Activated naive CD4-positive, alpha-beta T cell treated with Interleukin-2 at 50 U/mL for 16 hours (primary cell): ENCODE measurements at places on chromosomes 11 and 22.

- DNase-seq, result no peak
Observed at GRCh38 chr22:28146401-28147314, 227.6 kb upstream of the PITPNB start.

DNA sequence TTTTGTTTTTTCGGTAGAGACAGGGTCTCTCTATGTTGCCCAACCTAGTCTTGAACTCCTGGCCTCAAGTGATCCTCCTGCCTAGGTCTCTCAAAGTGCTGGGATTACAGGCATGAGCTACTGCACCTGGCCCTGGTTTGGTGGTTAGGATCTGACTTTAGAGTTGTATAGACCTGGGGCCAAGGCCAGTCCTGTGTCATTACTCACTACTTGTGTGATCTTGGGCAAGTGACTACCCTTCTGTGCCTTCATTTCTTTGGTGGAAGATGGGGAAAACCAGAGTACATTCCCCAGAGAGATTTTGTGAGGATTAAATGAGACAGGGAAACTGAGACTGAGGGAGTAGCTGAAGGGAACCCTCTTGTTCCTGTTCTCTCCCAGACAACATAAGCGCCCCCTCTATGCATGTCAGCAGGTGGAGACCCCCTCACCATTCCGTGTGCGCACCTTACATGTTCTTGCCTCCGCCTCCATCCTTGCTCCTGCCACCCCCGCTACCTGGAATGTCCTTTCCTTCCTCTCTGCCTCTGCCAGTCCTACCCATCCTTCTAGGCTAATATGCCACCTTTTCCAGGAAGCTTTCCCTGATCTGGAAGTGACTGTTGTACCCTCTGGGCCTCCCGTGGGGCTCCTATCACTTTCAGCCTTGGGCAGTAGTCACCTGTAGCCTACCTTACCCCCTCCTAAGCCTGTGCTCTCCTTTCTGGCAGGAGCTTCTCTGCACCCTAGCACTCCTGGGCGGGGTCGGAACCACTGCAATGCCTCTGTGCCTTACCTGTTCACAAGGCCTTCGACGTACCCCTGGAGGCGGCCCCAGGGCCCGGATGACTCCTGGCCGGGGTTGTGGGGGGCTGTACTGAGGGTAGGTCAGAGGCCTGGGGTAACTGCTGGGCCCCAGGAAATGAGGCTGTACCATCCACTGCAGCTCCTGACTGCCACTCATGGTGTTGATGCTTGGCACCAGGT lies 3.9 kb downstream of the FOSL1 start:
- DNase-seq, result no peak

- no peak for DNase-seq
Observed at GRCh38 chr11:69695581-69695980, 8.2 kb downstream of the FGF19 start.

DNA sequence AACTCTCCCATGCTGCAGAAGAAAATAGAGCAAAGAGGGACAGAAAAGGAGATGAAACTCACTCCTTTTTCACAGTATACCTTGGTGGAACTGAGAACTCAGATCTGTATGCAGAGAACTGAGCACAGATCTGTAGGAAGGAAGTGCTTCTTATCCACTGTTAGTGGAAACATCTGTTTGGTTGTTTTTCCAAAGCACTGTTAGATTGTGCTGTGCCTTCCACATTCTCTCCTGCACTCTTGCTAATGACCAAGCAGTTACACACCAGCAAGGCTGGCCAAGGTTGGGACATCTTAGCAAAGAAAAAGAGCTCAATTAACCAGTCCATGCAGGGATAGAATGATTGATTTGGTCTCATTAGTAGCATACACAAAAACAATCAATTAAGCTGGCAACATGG lies 20.1 kb upstream of the SIK2 start:
- no peak for DNase-seq

GRCh38 chr11:2366733-2367132 lies 10.4 kb upstream of the CD81 start:
- DNase-seq, result no peak

DNA sequence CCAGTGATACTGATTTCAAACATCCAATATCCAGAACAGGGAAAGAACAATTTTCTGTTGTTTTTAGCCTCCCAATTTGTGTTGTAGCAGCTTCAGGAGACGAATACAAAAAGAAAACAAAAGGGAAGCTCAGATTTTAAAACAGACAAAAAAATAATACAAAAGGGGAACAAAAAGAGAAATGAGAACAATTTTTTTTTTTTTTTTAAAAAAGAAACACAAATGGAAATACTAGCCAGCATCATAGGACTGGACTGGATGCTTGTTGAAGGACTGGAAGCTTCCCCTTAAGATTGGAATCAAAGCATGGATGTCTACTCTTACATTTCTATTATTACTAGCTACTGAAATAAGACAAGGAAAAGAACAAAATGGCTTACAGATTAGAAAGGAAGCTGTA lies 46.5 kb upstream of the SORL1 start:
- no peak for DNase-seq

DNA sequence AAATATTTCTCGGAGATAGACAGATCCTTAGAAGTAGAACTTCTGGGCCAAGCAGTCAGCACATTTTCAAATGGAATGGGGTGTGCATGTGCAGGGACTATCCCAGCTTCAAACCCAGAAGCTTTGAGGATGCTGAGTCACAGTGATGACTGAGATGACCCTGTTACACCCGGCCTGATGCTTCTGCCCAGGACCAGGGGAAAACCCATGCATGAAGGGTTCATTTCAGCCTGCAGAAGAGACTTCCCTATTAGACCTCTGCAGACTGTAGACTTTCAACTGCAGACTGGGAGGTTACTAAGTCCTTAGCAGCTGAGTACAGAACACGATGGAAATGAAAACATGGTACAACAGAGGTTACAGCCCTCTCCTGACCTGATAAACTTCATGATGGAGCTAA lies 3.6 kb upstream of the OR2AT4 start:
- DNase-seq, result peak; percentile 27

DNA sequence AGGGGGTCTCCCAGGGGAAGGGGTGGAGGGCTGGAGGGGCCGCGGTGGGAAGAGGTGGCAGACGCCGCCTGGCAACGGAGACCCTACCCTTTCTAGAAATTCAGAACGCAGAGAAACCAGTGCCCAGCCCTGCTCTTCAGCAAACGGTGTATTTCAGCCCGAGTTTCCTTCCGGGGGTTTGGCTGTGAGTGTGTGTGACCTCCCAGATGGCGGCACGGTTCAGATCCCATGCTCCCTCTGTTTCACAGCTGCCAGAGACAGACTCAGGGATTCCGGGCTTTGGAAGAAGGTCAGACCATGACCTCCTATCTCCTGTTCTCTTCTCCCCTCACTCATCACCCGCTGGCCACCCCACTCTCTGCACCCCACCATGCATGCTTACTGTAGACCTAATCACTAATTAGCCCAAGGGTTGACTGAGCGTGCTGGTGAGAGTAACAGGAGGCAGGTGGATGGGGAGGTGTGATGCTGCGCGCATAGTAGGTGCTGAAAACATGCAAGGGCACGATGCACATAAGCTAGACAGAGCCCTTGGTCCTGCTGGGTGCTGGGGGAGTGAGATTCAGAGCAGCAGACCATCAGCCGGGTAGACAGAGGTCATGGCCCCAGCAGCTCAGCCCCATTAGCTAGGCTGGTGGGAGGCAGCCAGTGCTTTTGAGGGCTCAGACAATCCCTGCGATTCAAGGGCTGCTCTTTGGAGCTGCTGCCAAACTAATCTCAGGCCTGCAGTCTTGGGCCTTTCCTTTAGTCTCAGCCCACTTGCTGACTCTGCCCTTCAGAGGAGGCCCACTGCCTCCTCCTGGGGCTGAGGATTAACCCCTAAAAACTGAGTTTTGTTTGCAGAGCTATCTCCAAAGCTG lies 256.5 kb upstream of the CADM1 start:
- DNase-seq, result no peak

GRCh38 chr11:94402355-94402754 lies 1.1 kb upstream of the GPR83 start:
- no peak for DNase-seq

- peak; percentile 4 for DNase-seq
Observed at GRCh38 chr11:86138958-86139357, 70.1 kb upstream of the PICALM start.

DNA sequence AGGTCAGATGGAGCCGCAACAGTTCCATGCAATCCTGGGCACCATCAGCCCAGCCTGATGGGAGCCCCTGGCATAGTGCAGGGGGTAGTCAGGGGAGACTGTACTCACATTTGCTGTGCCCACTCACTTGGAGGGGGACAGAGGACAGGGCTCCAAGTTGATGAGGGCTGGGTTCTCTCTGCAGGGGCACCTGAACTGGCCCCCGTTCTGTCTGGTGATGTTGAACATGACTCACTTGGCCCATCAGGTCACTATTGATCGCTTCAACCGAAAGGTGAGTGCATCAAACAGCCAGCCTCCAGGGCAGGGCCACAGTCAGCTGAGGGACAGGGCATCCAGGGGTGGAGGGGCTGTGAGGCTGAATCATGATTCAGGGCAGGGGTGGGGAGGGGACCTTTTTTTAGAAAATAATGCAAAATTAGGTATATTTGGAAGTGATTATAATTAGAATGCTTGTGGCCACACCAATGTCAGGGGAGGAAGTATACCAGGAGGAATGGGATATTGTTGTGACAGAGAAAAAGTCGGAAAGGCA lies 66.4 kb downstream of the OTOG start:
- DNase-seq, result no peak

DNA sequence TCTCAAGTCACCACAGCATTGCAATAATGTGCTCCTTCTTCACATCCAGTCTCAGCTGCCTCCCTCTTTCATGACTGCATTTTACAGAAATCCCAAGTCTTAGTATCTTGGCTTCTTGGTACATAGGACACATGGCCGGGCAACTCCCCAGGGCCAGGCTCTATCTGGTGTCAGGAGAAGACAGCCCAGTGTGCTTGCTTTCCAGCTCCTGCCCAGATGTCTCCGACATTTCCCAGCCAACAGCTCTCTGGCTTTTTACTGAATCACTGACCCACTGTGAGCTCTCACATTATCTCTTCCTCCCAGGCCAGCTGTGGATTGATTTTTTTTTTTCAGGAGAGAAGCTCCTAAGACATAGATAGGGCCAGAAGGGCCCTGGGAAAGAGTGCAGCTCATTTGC lies 346.0 kb upstream of the C11orf87 start:
- DNase-seq, result no peak

- no peak for DNase-seq
Observed at GRCh38 chr11:59221441-59221840, 8.7 kb upstream of the MPEG1 start.

GRCh38 chr11:92390783-92391182 lies 166.2 kb downstream of the FAT3 start:
- no peak for DNase-seq

GRCh38 chr11:79902493-79902892 lies 461.7 kb upstream of the TENM4 start:
- DNase-seq, result no peak

DNA sequence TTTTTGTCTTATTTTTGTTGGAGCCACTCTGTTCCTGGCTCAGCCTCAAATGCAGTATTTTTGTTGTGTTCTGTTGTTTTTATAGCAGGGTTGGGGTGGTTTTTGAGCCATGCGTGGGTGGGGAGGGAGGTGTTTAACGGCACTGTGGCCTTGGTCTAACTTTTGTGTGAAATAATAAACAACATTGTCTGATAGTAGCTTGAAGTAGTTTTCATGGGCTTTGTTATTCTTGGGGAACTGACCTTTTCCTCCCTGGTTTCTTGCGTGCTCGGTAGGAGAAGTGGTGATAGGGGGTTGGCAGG lies 6.0 kb upstream of the MCM5 start:
- no peak for DNase-seq

DNA sequence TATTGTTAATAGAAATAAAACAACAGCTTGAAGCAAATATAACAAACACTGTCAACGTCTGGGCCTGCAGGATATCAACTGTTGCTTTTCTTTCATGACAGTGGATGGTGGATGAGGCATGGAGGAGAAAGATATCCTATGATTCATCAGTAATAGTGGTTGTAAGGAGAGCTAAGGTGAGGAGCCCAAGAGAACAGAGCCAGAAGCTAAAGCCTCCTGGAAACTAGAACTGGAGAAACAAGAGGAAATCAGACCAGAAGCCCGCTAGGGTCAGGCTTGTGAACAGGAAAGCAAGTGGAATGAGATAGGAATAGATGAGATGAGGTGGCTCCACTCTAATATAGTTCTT lies 37.7 kb upstream of the MMP12 start:
- DNase-seq, result no peak

DNA sequence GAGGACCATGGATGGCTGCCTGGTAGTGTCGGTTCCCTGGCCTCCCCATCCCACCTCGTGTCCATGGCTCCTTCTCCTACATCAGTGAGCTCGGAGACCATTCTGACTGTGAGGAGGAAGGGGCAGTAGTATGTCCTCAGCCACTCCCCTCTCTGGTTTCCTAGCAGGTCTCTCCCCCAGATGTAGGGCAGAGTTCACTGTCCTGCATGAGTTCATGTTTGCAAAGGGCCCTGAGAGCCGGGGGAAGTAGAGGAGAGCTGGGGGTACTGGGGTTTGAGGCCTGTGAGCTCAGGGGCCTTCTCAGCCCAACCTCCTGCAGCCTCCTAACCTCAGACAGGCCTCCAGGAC lies 18.4 kb upstream of the ST3GAL4 start:
- no peak for DNase-seq

DNA sequence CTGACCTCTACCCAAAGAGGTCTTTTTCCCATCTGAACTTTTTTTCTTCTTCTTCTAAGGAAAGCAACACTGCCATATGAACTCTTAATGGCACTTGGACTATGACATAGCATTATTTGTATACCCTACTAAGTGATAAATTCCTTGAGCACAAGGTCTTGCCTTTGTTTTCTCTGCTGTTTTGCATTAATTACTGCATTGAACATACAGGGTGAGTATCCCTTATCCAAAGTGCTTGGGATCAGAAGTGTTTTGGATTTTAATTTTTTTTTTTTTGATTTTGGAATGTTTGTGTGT lies 48.8 kb downstream of the BID start:
- no peak for DNase-seq

DNA sequence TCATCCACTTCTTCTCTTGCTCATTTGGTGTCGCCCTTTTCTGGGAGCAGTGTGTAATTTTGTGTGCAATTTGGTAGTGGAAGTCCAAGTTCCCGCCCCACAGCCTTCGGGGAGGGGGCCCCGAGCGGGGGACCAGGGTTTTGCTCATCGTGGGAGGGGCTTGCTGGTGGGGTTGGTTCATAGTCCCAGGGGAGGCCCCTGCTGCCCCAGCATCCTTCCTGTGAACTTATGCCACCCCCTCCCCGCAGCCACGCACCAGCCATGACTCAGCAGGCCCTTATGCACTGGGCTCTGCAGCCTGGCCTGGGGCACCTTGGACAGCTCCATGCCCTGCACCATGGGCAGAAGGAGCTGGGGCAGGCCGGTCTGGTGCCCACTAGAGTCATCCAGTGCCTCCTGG lies 1183.6 kb downstream of the BRD1 start:
- no peak for DNase-seq
